Neural crest cell (in vitro differentiated cells): ENCODE measurements at places on chromosomes 1 and 21. TPM values are rescaled to one million over a fixed set of nuclear protein-coding genes. Genes with fewer than 3 reads are reported as not detected.

The NEK2 gene
- total RNA-seq = 27.1 and 31.0 TPM in 2 replicates

The ANGPTL1 gene
- total RNA-seq = 0.21 and 0.96 TPM in 2 replicates

The CR1L gene
- total RNA-seq = not detected in 2 replicates

The IVL gene
- total RNA-seq = not detected in 2 replicates

The EPHA10 gene
- total RNA-seq = 0.63 and 0.77 TPM in 2 replicates

The KIF26B gene
- total RNA-seq = 5.7 and 6.2 TPM in 2 replicates

The CNIH4 gene
- 66.5 and 70.2 TPM in 2 replicates for total RNA-seq

The HPDL gene
- 10.6 and 11.6 TPM in 2 replicates for total RNA-seq

The HMGCS2 gene
- not detected in 2 replicates for total RNA-seq

The CRNN gene
- total RNA-seq = not detected in 2 replicates

The MEX3A gene
- total RNA-seq = 114 and 120 TPM in 2 replicates

The HHAT gene
- total RNA-seq = 5.5 and 6.9 TPM in 2 replicates
